ENCODE measurements at places on chromosomes 5 and 9.

DNA sequence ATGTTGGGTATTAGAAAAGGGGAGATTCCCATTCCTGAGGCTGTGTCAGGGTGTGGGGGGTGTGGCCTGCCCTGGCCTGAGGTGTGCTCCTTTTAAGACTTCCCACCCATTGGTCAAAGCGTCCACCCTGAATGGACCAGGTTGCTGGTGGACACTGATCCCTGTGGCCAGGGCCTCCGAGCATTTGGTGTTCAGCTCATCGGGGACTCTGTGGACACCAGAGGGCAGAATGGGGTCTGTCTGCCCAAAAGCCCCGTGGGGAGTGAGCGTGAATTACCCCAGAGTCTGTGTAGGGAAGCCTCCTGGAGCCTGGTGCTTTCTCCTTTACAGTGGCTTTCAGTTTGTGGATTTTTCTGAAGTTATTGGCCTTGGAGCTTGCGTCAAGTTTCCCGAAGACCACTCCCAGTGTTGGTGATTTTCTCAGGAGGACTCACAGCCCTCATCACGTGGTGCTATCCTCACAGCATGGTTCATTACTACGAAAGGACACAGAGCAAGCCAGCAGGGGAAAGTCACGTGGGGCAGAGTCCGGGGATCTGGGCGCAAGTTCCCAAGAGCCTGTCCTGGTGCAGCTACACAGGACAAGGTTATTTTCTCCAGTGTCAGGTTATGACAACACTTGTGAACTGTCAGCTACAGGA is 55.5 kb downstream of the TENT4A start:
- no peak for DNase-seq

GRCh38 chr5:157520911-157521703 is 54.5 kb downstream of the ADAM19 start:
- no peak for DNase-seq

DNA sequence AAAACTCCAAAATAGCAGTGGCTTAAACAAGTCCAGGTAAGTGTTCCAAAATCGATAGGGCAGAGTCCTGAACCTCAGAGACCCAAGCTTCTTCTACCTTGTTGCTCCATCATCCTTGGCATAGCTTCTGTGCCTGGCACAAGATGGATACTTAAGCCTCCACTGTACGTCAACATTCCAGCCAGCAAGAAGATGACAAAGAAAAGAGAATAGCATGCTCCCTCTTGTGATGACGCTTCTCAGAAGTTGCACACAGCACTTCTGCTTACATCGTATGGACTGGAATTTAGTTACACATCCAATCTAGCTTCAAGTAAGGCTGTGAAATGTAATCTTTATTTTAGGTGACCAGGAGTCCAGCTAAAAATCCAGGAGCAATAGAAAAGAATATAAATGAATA is 227.4 kb downstream of the ESM1 start:
- no peak for DNase-seq

DNA sequence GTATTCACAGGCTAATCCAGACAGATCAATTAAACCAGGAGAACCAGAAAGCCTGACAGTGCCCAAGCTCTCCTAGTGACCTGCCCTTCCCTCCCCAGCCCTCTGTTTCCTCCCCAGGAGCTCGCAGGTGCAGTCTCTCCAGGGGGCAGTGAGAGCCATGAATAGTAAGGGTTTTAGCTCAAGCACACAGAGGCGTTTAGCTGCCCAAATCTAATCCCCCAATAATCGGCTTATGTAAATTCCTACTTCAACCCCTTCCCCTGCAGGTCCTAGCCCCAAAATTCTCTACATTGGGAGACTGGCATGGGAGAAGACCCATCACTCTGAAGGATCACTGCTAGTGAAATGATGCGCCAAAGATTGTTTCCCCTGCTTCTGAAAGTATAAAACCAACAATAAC is 10.5 kb upstream of the TAL2 start:
- DNase-seq = peak; percentile 99

GRCh38 chr9:27280860-27281259 is 16.1 kb downstream of the EQTN start:
- DNase-seq = no peak

DNA sequence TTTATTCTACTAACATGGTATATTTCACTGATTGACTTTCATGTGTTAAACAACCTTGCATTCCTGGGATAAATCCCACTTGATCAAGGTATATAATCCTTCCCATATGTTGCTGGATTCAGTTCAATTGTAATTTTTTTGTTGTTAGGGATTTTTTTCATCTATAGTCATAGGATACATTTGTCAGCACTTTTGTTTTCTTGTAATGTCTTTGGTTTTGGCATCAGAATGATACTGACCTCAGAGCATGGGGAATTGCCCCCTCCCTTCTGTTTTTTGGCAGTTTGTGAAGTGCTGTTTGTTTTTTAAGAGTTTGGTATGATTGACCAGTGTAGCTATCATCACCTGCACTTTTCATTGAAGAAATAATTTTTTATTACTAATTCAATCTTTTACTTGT is 176.8 kb upstream of the RASEF start:
- no peak for DNase-seq

GRCh38 chr9:118165451-118165850 is 461.2 kb downstream of the TLR4 start:
- no peak for DNase-seq

DNA sequence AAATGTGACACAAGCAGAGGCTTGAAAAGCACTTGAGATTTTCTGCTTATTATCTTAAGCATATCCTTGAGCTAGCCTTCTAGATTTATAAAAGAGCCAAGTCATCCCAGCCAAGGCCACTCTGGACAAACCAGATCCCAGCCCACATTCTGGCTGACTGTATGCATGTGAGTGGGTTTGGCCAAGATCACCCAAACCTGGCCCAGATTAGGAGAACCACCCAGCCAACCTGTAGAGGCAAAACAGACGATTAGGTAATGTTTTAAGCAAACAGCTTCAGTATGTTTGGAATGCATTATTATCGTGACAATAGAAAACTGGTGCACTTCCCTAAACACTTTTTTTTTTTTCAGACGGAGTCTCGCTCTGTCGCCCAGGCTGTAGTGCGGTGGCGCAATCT is 151.9 kb downstream of the SPATA31D1 start:
- no peak for DNase-seq

DNA sequence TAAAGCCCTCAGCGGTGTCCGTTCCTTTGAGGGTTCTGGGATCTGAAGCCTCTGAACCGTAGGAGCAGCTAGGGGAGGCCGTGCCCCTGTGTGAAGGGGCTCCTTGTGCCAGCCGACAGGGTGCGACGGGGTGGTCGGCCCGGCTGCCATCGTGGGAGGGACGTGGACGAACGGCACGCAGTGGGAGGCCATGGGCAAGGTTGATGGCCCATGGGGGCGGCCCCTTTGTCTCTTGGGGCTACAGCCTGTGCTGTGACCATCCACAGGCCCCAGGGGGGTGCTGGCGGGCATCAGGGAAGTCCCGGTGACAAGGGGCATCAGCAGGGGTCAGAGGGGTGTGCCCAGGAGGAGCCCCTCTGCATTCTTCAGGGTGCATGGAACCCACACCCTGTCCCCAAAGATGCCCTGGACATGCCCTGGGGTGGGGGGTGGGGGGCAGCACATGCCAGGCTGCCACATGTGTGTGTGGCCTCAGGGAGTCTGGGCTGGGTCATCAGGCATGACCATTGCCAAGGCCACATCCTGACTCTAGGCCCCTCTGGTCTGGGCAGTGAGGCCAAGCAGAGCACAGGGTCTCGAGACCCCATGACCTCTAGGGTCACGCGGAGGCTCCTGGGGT is 49.6 kb upstream of the CACNA1B start:
- no peak for DNase-seq

GRCh38 chr5:125554355-125554754 is 807.9 kb upstream of the ZNF608 start:
- no peak for DNase-seq

- no peak for DNase-seq
Observed at GRCh38 chr9:95091601-95092261, 225.8 kb downstream of the FANCC start.

- no peak for DNase-seq
Observed at GRCh38 chr9:4666042-4666699, at the start of gene SPATA6L. Gene SPATA6L, minus strand, starts transcription at chr9:4666480. Its CDS starts 230 bp downstream, at chr9:4666250.

DNA sequence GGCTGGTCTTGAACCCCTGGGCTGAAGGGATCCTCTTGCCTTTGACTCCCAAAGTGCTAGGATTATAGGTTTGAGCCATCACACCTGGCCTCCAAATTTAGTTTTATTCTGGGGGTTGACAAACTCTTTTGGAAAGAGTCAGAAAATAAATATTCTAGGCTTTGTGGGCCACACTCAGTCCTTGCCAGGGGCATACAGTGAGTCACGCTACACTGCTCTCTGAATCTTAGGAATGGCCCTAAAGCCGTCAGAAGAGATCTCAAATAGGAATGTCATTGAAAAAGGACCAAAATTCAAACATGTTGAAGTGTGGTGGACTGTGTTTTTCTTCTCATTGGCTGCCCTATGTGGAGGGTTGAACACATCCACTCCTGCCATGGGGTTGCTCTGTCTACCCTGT is 127.7 kb upstream of the BASP1 start:
- DNase-seq = no peak

DNA sequence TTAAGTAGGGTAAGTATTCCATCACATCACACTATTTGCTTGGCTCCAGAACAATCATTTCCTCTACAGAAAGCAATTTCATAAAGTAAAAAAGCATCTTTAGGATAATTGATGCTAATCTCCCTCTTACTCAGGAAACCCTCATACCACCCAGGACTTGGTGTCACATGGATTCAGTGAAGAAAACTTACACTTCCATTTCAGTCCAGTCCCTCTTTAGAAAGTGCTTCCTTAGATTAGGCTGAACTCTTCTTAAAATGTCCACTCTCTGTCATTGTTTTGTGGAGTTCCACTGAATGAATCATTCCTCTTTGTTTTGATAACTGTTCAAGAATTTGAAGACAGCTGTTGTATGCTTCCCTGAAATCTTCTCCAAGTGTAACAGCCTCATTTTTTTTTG is 144.0 kb upstream of the ZNF462 start:
- no peak for DNase-seq

- no peak for DNase-seq
Observed at GRCh38 chr9:126107693-126108092, 218.9 kb upstream of the MVB12B start.

DNA sequence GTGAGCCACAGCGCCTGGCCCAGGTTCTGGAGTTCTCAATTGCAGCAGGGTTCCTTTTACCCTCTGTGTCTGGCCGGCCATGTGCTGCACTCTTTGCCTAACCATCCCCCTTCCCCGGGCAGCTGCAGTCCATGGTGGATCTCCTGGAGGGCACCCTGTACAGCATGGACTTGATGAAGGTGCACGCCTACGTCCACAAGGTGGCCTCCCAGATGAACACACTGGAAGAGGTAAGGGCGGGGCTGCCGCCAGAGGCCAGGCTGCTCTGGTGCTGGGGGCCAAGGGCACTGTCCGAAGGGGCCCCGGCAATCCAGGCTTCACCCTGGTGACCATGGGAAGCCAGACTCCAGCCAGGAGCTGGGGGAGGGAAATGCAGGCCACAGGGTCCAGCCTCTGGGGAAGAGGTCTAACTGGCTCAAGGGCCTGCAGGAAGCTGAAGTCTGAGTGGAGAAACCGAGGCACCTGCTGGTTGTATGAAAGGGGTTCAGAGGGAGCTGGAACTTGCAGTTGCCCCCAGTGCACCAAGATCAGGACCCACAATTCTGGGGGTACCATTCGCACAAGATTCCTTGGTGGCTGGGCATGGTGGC is 18.1 kb downstream of the OLFML2A start:
- DNase-seq = no peak

DNA sequence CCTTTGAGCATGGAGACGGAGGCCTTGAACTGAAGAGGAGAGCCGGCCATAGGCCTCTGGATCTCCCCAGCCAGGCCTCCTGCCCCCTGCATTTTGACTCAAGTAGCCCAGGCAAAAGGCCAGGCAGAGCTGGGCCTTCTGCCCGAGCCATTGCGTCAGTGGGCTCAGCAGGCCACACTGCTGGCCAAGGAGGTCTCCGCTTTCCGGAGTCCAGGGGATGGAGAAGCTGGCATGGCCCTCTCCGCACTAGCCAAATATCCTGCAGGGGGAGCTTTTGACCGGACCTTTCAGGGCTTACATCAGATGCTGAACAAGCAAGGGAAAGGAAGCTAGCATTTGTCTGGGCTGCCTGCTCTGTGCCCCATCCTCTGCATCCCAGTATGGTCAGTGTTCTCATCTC is 386.8 kb downstream of the TRIM36 start:
- no peak for DNase-seq

DNA sequence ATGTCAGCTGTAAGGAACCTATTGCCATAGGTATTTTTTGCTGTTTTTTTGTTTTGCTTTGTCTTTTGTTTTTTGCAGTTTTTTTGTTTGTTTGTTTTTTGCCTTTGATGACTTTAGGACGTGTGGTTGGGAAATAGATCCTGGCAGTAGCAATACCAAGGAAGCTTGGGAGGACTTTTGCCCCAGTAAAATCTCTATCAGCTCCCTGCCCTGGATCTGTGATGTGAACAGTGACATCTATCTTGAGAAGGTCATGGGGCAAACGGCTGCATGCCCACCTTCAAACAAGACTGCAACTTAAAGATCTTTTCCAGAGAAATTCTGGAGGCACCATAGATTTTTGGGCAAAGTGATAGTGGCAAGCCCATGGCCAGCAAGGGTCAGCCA is 5.4 kb upstream of the ADRA1B start:
- no peak for DNase-seq

DNA sequence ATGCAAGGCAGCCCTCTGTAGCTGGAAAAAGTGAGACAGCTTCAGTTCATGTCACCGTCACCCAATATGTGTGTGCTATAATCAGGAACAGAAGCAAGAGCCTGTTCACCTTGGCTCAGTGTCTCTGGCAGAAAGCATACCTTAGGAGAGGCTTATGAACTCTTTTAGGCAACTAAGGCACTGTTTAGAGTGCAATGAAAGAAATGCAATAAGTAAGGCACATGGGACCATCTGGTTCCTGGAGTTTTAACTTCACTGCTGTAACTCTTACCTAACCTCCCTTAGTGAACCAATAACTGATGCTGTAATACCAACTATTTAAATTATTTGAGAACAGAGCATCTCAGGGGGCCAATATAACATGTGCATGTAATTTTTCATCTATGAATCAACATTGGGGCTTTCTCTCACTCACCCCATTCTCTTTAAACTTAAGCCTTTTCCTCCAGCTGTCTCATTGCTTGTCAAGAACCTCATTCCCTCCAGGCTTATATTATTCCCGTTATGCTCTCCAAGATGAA is 32.4 kb downstream of the C9 start:
- no peak for DNase-seq

GRCh38 chr9:101524371-101524770 is 9.3 kb upstream of the RNF20 start:
- no peak for DNase-seq

DNA sequence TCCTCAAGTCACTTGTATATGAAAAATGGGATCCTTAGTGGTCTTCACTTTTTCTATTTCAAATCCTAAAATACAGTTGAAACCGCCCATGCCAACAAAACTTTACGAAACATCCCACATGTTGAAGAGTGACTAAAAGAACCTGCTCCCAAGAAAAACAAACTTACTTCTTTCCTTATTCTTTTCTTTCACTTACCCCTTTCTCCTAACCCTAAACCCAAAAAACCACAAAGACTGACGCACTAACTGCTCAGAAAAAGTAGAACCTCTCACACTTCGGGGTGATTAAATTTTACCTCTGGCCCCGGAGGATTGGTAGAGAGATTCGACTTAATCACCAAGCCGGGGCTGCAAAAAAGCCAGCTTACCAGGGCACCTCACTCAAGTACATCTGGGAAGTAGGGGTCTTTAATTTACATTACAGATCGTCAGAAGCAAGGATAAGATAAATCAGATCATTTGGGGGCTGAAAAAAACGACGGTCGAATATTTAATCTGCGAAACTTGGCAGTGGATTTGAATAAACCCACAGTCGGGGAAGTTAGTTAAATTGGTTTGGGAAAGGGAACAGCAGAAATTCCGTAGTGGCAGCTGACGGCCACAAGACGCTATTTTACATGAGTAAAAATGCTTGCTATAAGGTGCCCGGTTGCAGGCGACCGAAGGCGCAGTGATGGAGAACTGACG is 1.3 kb downstream of the CDO1 start:
- DNase-seq = no peak
